ENCODE measurements at places on chromosomes 12 and 14. TPM values are rescaled to one million over a fixed set of nuclear protein-coding genes. Genes with fewer than 3 reads are reported as not detected.

GRCh38 chr12:89461190-89461589, 63.4 kb downstream of the GALNT4 start:
- H3K4me3 ChIP-seq = peak overlapping the region; percentile 40
- no peaks in the 10 kb centered on the region for H3K36me3 ChIP-seq

The EGLN3 gene
- total RNA-seq = 153 TPM

GRCh38 chr12:83214185-83214584, 527.5 kb downstream of the TMTC2 start:
- DNase-seq = no peak
- H3K27me3 ChIP-seq = no peaks in the 10 kb centered on the region
- H3K27ac ChIP-seq = no peak overlapping the region
- H3K4me3 ChIP-seq = no peak overlapping the region
- no peaks in the 10 kb centered on the region for H3K4me1 ChIP-seq

GRCh38 chr14:22095860-22096513, 422.4 kb upstream of the OR4E1 start:
- H3K4me3 ChIP-seq = no peak overlapping the region

GRCh38 chr12:42296503-42297109, 29.3 kb downstream of the ZCRB1 start:
- H3K4me3 ChIP-seq = no peak overlapping the region
- no peak for DNase-seq
- H3K4me1 ChIP-seq = no peaks in the 10 kb centered on the region

- H3K27ac ChIP-seq = peak overlapping the region; percentile 42
- no peaks in the 10 kb centered on the region for H3K27me3 ChIP-seq
- peaks cover 50% of the 10 kb centered on the region for H3K4me1 ChIP-seq
- no peaks in the 10 kb centered on the region for H3K36me3 ChIP-seq
Measured at GRCh38 chr12:45775964-45776363, 46.5 kb downstream of the ARID2 start.

The ULK1 gene
- 57.4 TPM for total RNA-seq

The SH2B3 gene
- total RNA-seq = 50.5 TPM

DNA sequence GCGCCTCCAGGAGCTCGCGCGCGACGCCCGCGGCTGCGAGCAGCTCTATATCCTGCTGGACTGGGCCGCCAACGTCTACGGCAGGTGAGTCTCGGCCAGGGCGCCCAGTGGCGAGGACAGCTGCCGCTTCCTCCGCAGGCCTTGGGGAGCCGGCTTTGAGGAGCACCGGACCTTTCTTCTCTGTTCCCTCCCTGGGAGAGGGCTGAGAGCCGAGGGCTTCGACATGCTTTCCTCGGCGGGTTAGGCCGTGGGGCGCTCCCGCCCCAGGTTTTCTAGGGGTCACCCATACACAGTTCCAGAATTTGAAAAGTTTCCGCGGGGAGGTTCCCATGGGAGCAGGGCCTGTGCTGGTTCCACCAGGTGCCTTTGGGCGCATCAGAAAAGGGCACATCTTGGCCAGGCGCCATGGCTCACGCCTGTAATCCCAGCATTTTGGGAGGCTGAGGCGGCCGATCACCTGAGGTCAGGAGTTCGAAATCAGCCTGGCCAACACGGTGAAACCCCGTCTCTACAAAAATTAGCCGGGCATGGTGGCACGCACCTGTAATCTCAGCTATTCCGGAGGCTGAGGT, 8.2 kb downstream of the EXOC3L4 start:
- H3K36me3 ChIP-seq = no peaks in the 10 kb centered on the region
- peaks cover 32% of the 10 kb centered on the region for H3K4me1 ChIP-seq
- H3K4me3 ChIP-seq = peak overlapping the region; percentile 51
- H3K27ac ChIP-seq = no peak overlapping the region
- peaks cover 77% of the 10 kb centered on the region for H3K27me3 ChIP-seq

GRCh38 chr12:115866909-115867525, 410.5 kb downstream of the MED13L start:
- no peaks in the 10 kb centered on the region for H3K36me3 ChIP-seq
- DNase-seq = no peak
- peaks cover 28% of the 10 kb centered on the region for H3K4me1 ChIP-seq
- H3K27me3 ChIP-seq = no peaks in the 10 kb centered on the region
- no peak overlapping the region for H3K27ac ChIP-seq

- H3K36me3 ChIP-seq = no peaks in the 10 kb centered on the region
- H3K27me3 ChIP-seq = no peaks in the 10 kb centered on the region
- no peaks in the 10 kb centered on the region for H3K4me1 ChIP-seq
- no peak for DNase-seq
Measured at GRCh38 chr14:84465880-84466279, 1064.1 kb upstream of the FLRT2 start.

DNA sequence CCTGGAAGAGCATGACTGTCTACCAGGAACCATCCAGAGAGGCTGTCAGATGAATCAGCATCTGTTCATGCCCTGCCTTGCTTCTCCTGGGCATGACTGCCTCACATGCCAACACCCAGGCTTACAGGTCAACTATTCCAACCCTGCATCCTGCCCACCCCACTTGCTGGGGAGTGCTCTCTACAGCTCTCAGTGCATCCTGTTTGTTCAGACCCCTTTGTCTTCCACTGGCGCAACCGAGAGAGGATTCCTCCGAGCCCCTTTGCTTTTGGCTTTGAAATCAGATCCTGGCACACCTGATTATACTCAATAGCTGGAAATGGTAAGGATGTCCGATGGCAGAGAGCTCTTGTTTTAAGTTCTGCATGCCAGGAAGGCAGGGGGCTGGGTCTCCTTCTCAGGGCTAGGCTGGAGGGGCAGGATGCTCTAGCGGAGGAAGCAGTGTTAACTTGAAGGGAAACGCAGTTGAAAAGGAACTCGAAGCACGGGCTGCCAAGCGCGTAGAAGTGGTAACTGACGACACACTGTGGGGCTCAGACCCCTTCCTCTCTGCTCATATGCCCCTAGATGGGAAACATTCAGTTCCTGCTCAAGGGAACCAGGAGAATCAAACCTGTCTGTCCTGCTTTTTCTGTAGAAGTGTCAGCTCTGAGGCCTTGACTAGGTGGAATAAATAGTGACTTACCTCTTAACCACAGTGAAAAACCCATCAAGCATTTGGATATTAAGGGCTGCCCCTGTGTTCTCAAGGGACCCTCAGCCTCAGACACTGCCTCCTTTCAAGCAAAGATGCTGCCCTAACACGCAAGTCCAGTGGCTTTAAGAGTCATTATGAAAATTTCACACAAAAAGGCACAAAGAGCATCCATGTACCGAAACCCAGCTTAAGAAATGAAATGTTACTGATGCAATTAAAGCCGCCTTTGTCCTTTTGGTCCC, 297.5 kb downstream of the ZFP36L1 start:
- DNase-seq = no peak
- no peak overlapping the region for H3K4me3 ChIP-seq
- H3K4me1 ChIP-seq = peaks cover 8% of the 10 kb centered on the region
- no peaks in the 10 kb centered on the region for H3K36me3 ChIP-seq
- H3K27ac ChIP-seq = peak overlapping the region; percentile 42

- no peak for DNase-seq
- peak overlapping the region; percentile 13 for H3K27ac ChIP-seq
- no peaks in the 10 kb centered on the region for H3K27me3 ChIP-seq
- H3K4me3 ChIP-seq = no peak overlapping the region
Measured at GRCh38 chr12:15636060-15636890, 152.9 kb downstream of the EPS8 start.

DNA sequence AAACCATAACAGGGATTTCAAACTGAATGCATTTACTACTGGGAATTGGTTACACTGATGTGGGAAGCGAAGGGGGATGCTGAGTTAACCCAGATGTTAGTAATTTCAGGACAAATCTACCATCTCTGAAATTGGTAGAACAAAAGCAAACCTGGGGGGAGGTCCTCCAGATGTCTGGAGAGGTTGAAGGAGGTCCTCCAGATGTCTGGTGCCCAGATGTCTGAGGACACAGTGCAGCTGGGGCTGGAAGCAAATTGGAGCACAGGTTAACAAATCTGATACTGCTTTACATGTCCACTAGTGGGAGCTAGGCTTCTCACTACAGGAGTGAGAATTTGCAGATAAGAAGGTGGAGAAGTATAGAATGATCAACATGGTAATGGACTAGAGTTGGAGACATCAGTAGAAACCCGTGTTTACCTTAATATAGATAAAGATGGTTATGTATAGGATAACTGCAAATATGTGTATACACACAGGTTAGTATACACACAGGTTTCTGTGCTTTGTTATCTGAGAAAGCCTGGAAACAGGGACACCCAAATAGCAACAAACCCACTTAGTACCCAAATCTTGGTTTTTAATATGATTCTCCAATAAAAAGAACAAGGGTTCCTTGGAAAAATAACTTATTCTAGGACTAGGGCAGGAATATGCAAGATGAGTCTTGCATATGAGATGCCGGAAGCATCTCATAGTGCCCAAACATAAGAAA, 162.5 kb downstream of the C12orf50 start:
- H3K36me3 ChIP-seq = no peaks in the 10 kb centered on the region
- no peak overlapping the region for H3K4me3 ChIP-seq
- H3K27me3 ChIP-seq = no peaks in the 10 kb centered on the region
- H3K27ac ChIP-seq = no peak overlapping the region
- peaks cover 4% of the 10 kb centered on the region for H3K4me1 ChIP-seq

The RERG gene
- 4.5 TPM for total RNA-seq

- DNase-seq = no peak
- no peaks in the 10 kb centered on the region for H3K36me3 ChIP-seq
- no peaks in the 10 kb centered on the region for H3K27me3 ChIP-seq
- H3K4me3 ChIP-seq = no peak overlapping the region
Measured at GRCh38 chr14:56304456-56304855, 186.2 kb downstream of the PELI2 start.

DNA sequence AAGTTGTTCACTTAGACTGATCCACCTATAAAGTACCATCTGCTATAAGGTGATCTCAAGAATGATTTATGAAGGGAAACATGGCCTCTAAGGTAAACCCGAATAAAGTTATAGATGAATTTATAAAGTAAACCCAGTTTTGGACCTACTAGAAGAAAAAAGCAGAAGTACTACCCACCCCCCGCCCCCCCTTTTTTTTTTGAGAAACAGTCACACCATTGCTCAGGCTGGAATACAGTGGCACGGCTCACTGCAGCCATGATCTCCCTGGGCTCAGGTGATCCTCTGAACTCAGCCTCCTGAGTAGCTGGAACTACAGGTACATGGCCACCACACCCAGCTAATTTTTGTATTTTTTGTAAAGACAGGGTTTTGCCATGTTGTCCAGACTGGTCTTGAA, 3.9 kb downstream of the ENTPD5 start:
- H3K4me3 ChIP-seq = no peak overlapping the region
- no peak for DNase-seq
- no peak overlapping the region for H3K27ac ChIP-seq
- H3K27me3 ChIP-seq = no peaks in the 10 kb centered on the region

DNA sequence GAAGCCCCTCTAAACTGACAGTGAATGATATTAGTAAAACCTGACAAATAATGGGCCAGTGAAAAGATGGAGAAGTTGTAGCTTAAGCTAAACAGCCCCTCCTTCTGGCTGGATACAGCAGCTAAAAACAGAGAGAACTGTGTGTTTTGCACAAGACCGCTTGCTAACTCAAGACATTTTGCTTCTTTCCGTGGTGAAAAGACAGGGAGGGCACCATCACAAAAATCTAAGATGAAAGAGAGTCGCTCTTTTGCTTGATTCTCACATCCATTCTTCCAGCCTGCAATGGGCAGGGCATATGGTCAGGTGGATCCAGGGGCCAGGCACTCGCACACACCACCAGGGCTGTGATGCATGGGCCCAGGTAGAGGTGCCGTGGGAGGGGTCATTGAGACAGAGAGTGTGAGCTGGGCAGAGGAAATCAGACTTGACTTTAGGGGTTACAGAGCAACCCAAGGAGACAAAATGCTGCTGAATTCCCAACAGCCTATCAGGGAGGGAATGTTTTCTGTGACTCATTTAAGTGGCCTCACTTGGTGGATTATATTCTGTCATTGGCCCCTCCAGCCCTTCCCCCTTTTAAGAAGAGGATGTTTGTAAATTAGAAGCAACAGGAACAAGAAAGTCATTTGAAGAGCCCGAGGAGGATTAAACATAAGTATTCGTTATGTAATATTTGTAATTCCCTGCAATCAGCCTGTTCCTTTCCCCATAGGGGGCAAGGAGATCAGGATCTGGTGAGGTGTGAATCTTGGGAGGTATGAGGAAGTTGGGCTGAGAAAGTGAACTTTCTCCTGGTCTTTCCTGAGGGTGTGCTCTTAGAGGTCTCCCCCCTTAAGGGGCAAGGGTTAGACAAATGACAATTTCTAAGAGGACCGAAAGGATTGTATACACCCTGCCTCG, 12.3 kb downstream of the EMP1 start:
- H3K4me1 ChIP-seq = peaks cover 83% of the 10 kb centered on the region
- no peaks in the 10 kb centered on the region for H3K27me3 ChIP-seq
- peaks cover 16% of the 10 kb centered on the region for H3K36me3 ChIP-seq
- no peak for DNase-seq
- H3K27ac ChIP-seq = peak overlapping the region; percentile 24

- no peaks in the 10 kb centered on the region for H3K36me3 ChIP-seq
- no peaks in the 10 kb centered on the region for H3K27me3 ChIP-seq
- H3K27ac ChIP-seq = no peak overlapping the region
- DNase-seq = no peak
Measured at GRCh38 chr12:119956047-119956446, 33.0 kb upstream of the BICDL1 start.

The NOC4L gene
- total RNA-seq = 10.3 TPM

DNA sequence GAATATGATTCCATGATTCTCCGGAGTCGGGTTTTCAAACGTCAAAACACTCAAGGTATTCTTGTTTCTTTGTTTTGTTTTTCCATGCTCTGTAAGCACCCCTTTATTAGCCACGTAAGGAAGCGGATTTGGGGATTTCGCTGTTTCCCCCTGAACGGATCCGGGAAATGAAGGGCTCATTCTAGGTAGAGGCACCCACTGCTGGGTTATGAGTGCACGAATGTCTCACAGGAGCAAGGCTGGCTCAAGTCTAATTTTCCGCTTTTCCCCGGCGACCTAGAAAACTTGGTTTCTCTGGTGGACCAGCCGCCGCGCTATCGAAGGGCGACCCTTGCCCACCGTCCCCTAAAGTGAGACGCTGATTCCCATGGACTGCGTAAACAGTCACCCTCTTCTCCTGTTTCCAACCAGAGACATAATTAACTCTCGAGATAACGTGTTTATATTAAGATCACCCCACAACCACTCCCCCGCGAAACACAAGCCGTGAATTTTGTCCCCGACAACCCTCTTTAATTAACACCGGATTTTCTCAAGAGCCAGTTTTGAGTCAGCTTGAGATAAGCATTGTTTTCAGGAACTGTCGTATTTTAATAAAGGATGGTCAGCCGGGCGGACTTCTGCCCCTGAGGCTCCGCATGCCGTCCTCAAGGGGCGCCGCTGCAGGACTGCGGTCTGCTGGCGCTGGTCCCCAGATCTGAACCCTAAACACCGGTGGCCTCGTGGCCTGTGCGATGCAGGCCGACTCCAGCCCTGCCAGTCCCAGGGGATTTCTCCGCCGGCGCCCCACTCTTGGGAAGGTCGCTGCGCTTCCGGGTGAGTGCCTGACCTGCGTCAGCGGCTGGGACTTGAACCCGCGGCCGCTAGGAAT, 515 bp upstream of the ABCC9 start:
- peaks cover 33% of the 10 kb centered on the region for H3K27me3 ChIP-seq
- H3K4me3 ChIP-seq = peak overlapping the region; percentile 71
- H3K27ac ChIP-seq = peak overlapping the region; percentile 95
- H3K4me1 ChIP-seq = peaks cover 34% of the 10 kb centered on the region

- H3K36me3 ChIP-seq = no peaks in the 10 kb centered on the region
- H3K4me1 ChIP-seq = peaks cover 7% of the 10 kb centered on the region
- H3K27ac ChIP-seq = no peak overlapping the region
Measured at GRCh38 chr14:105026802-105027563, 6.1 kb upstream of the CDCA4 start.

The DPPA3 gene
- total RNA-seq = not detected

GRCh38 chr14:27938392-27938791, 828.2 kb upstream of the FOXG1 start:
- no peaks in the 10 kb centered on the region for H3K4me1 ChIP-seq
- no peak for DNase-seq
- H3K36me3 ChIP-seq = no peaks in the 10 kb centered on the region
- H3K27ac ChIP-seq = no peak overlapping the region

Measured in left ventricle myocardium inferior (tissue), 1 donor.